ENCODE measurements at places on chromosomes 16 and 17.

DNA sequence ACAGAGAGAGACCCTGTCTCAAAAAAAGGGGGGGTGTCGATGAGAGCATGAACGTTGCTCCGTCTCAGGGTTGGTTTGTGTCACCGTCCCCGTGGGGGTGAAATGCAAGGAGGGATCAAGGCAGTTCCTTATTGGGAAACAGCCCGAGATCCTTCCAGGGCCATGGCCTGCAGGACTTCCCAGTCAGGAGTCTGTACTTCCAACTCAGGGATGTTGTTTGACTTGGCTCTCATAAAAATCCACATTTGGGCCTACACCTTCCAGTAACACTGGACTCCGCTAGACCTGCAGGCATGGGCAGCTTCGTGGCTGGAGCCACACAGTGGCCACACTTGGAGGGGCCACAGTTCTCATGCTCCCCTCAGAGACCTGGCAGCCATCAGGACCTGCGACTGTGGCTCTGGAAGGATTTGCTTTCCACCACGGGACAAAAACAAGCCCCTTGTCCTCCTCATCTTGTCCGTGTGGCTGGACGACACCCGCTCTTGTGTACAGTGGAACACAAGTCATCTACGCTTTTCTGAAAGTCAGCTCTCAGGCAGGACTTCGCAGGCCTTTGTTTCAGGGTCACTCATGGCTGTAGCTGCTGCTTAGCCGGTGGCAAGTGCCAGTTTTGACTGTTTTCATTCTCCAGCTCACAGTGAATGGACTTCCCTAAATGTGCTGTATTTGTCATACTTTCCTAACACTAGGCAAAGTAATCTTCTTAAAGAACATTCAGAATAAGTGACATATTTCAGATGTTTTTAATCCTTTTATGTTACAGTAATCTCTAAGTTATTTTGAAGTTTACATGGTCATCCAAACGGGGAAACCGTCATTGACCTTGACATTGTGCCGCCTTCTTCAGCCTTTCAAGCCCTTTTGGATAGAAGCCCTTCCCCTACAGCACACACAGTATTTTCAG lies 24.2 kb upstream of the IL17C start:
- peak; percentile 6 for DNase-seq

DNA sequence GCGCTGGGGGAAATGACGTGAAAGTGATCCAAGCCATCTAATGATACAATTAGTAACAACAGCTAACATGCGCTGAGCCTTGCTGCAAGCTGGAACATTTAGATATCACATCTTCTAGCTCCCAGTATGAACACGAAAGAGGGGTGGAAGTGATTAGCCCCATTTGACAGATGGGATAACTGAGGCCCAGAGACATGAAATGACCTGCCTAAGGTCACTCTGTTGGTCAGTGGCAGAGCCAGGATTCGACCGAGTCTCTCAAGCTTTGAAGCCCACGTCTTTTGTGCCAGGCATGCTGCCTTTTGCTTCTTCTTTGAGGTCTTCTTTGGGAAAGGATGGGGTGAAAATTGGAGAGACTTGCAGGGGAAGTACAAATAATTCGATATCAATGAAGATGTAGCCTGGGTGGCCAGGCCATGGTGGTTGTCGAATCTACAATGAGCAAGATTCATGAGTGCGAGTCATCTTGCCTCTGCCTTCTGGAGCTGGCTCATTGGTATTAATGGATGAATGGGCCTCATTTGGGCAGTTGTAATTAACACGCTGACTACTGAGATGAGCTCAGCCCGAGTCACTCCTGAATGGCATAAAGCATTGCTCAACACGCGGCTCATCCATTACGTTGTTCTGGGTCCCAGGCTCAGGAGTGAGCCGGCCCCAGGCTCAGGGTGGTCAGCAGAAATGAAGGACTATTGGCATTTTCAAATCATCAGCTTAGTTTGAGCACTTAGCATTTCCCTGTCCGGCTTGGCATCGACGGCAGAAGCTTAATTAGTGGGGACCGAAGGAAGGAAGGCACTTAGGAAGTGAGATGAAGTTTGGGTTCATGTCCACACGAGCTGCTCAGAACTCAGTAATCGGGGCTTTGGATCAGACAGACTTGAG lies 28.0 kb upstream of the GPRC5B start:
- no peak for DNase-seq

GRCh38 chr17:7888184-7888920 lies at the start of gene CHD3:
TSS of gene CHD3 (plus strand) at chr17:7888789. CDS start at chr17:7889001, 212 bp downstream.
- DNase-seq, result peak; percentile 53

GRCh38 chr16:54801057-54801844 lies 129.4 kb upstream of the IRX5 start:
- DNase-seq, result no peak

DNA sequence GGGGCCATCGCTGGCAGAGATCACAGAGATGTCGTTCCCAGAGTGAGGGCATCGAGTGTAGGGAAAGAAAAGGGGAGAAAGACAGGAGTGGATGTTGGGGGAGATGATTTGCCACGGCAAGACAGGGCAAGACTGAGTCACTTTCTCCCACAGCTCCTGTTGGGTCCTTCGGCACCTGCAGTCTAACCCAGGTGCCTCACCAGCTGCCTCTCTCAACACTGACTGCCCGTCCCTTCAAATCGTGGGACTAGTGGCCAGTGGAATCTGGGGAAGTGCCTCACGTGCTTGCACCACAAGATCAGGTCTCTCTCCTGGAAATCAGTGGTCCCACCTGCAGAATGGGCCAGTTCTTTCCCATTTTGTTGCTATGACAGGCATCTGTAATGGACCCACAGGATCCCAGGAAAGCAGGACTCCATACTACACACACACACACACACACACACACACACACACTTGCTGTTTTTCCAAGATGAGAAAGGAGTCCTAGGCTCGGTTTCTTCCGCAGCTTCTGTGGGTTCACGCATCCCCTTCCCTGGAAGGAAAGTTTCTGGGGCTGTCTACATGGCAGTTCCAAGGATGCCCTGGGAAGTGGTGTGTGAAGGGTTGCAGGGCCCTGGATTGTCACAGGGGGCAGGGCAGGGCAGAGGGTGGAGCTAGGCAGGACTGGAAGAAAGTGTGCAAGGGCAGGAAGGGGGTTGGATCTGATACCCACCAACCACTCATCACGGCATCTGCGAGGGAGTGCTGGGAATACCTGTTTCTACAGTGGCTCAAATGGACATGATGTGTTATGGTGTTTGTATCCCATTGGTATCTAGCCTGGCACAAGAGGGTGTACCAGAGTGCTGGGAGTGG lies 10.2 kb upstream of the CBX8 start:
- DNase-seq, result no peak
